GM04504 (cell line): ENCODE measurements at places on chromosomes 11 and 22.

DNA sequence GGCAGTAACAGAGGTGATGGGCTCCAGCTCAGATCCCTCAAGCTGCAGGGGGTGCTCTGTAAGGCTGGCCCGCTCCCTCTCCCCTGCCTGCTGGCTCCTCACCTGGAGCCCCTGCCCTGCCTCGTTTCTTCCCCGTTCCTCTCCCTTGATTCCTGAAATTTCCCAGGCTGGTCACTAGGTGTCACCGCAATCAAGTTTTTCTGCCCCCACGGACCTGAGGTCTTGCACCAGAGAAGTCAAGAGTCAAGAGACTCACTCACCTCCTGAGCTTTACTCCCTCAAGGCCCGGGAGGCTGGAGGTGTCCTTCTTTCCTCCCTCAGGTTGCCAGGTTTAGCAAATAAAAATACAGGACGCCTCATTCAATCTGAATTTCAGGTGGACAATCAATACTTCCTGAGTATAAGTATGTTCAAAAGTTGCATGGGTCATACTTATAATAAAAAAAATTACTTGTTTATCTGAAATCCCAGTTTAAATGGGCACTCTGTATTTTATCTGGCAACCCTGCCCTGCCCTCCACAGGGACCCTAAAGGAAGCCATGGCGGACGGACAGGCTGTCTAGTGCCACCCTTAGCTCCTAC lies 69.2 kb downstream of the SCUBE1 start:
- DNase-seq = peak; percentile 33

DNA sequence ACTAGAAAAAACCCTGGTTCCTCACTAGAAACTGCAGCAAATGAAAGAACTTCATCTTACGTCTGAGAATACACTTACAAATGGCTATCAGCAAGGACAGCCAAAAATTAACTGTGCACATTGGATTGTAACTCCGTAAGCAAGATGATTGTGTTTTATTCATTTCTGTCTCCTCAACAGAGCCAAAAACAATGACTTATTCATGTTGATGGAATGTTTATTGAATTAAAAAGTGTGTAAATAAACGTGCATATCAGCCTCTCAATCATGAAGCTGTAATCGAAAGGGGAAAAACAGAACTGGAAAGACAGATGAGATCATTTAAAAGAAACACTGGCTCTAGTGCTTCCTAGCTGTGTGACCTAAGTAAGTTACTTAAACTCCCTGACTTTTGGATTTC lies 307.5 kb upstream of the ZC3H12C start:
- DNase-seq = peak; percentile 41

GRCh38 chr22:42780070-42780540 lies 59.4 kb upstream of the A4GALT start:
- peak; percentile 82 for DNase-seq

GRCh38 chr11:130390071-130390758 lies 38.2 kb downstream of the ADAMTS8 start:
- peak; percentile 32 for DNase-seq

- no peak for DNase-seq
Measured at GRCh38 chr22:26023104-26023775, 146.0 kb upstream of the SEZ6L start.

DNA sequence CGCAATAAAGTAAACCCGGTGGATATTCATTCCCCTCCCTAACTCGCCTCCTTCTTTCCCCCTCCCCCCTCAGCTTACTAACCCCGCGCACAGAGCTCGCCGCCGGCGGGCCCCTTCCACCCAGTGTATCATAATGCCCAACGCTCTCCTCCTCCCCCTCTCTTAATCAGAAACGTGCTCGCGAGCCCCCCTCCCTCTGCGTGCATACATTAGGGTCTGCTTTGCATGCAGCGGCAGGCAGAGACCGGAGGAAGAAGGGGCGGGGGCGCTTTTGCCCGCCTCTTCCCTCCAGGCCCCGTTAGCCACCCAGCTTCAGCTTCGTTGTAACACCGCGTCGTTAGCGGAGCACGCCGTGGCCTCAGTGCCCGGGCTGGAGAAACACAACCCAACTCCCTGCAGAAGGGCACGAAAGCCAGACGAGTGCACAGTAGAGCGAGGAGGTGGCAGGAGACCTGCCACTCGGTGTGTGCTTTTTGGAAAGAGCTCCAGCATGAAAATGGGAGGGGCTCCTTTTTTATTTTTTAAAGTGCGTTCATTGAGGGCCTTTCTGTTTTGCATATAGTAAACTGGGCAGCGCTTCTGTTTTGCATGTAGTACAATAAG lies 901 bp upstream of the KMT2A start:
- no peak for DNase-seq

DNA sequence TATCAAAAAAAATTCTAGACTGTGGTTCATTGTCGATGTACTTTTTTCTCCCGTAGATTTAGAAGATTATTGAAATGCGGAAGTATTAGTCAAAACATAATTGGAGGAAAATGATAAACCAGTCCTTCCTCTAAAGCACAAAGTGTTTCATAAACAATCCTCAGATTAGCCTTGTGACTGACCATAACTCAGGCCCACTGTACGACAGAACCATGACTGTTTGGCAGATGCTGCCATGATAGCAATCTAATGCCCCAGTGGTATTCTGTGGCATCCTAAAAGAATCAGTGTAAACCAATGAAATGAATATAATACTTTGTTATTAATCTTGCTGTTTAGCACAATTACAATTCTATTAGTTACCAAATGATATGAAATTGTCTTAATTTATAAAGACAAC lies 127.0 kb upstream of the CTSC start:
- no peak for DNase-seq

GRCh38 chr11:59243633-59244032 lies 30.9 kb upstream of the MPEG1 start:
- DNase-seq = no peak

GRCh38 chr11:35798983-35799382 lies 136.4 kb downstream of the TRIM44 start:
- no peak for DNase-seq
